ENCODE measurements at places on chromosomes 7 and 10.

DNA sequence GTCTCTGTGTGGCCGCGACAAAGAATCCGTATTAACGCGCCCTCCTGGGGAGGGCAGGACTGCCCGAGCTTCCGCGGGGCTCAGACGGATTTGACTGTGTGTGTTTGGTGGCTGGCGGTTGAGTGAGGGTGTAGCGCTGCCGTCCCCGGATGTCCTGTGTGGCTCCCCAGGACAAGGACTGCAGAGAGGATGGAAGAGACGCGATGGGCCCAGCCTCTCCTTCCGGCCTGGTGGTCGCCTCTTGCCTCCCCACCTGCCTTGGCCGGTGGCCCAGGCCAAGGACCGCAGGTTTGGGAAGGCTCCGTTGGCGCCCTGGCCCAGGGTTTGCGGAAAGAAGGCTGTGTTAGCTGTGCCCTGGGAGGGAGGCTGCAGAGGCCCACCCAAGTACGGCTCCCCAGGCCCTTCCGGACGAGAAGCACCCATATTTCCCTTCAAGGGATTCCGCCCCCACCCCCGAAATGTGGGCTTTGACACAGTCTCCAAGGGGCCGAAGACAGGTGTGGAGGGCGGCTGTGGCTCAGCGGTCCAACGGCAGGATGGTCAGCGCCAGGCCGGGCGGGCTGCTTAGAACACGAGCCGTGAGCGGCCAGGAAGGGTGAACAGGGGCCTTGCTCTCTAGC is 2.3 kb downstream of the UNCX start:
- DNase-seq = no peak

GRCh38 chr10:63618552-63618951 is 97.4 kb downstream of the REEP3 start:
- DNase-seq = no peak

DNA sequence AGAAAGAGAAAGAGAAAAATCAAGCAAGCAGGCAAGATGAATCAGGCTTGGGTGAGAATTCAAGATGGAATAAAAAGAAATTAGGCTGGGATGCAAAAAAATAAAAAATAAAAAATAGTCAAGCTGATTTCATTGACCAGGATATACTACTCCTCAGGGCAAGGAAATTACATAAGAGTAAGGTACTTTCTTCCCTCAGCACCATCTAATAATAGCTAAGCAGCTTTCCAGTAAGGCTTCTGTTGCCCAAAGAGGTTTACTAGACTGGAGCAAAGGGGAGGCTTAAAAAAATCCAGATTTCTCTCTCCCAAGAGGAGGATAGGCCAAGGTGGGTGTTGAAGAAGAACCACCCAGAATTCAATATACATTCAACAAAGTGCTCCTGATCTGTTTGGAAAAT is 93.6 kb downstream of the NEURL1 start:
- DNase-seq = no peak

GRCh38 chr10:79179957-79180309 is 111.2 kb downstream of the ZMIZ1 start:
- DNase-seq = no peak
